ENCODE measurements at places on chromosomes 7 and 10. TPM values are rescaled to one million over a fixed set of nuclear protein-coding genes. Genes with fewer than 3 reads are reported as not detected.

GRCh38 chr7:33674804-33675411, 230.4 kb upstream of the BMPER start:
- H3K36me3 ChIP-seq, result no peaks in the 10 kb centered on the region
- H3K27ac ChIP-seq, result no peak overlapping the region
- no peaks in the 10 kb centered on the region for H3K4me1 ChIP-seq
- no peak overlapping the region for H3K4me3 ChIP-seq
- DNase-seq, result no peak

DNA sequence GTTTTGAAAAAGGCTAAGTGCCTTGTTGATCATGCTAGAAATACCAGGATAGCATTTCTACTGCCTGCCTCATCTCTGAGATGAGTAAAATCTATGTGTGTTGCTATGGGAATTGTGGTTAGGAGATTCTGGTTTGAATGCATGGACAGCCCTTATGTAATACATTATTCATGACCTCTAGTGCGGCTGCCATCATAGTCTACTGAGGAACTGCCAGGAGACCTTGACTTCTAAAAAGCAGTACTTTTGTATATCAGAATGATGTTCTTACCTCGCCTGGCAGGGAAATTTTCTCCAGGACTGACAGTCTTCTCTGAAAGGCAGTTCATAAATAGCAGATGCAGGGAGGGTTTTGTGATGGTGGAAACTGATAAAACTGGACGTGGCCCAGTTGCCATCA, 248.5 kb downstream of the NSUN6 start:
- no peak overlapping the region for H3K27ac ChIP-seq
- H3K4me3 ChIP-seq, result no peak overlapping the region
- H3K27me3 ChIP-seq, result peaks cover 18% of the 10 kb centered on the region
- H3K36me3 ChIP-seq, result no peaks in the 10 kb centered on the region

DNA sequence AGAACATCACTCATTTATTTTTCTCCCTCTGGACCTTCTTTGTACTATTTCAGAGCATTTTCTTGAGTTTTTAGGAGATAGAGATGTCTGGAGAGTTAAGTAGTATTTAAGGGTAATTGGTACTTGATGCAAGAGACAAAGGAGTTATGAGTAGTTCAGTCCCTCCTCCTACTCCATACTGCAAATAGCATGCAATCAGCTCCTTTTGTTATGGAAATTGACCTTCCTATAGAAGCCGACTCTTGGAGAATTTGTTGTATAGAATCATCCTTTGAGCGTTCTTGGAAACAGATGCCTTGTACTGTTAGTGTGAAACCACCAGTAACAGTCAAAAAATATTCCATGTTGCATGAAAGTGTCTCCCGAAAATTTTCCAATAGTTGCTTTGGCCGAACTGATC, 428.2 kb upstream of the GALNT17 start:
- no peak for DNase-seq
- H3K4me3 ChIP-seq, result no peak overlapping the region
- no peak overlapping the region for H3K27ac ChIP-seq
- no peaks in the 10 kb centered on the region for H3K4me1 ChIP-seq
- H3K27me3 ChIP-seq, result no peaks in the 10 kb centered on the region

GRCh38 chr7:1920266-1920681, 250.2 kb downstream of the ELFN1 start:
- H3K4me3 ChIP-seq, result peak overlapping the region; percentile 67
- peak; percentile 51 for DNase-seq
- H3K4me1 ChIP-seq, result peaks cover 57% of the 10 kb centered on the region
- H3K27ac ChIP-seq, result no peak overlapping the region
- peaks cover 13% of the 10 kb centered on the region for H3K27me3 ChIP-seq

- H3K27me3 ChIP-seq, result no peaks in the 10 kb centered on the region
- DNase-seq, result no peak
- H3K4me3 ChIP-seq, result no peak overlapping the region
- peaks cover 7% of the 10 kb centered on the region for H3K4me1 ChIP-seq
- H3K36me3 ChIP-seq, result no peaks in the 10 kb centered on the region
Measured at GRCh38 chr10:77823811-77824542, 102.6 kb downstream of the DLG5 start.

DNA sequence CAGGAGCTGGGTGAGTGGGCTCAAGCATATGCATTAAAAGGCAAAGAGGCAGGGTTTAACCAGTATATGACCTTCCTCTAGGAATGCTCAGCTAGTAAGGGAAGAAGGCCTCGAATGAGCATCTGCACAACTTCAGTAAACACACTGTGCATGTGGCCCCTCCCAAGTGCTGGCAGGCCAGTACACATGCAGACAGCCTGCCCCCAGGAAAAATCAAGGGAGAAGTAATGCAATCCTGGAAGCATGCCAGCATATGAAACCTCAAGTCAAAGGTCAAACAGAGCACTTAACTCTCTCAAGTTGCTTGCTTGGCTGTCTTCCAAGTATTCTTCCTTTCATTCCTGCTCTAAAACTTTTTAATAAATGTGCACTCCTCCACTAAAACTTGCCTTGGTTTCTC, 208.4 kb downstream of the ACTR3B start:
- H3K36me3 ChIP-seq, result no peaks in the 10 kb centered on the region
- H3K4me1 ChIP-seq, result no peaks in the 10 kb centered on the region
- H3K27me3 ChIP-seq, result no peaks in the 10 kb centered on the region
- DNase-seq, result no peak
- no peak overlapping the region for H3K4me3 ChIP-seq

- H3K36me3 ChIP-seq, result no peaks in the 10 kb centered on the region
- no peak overlapping the region for H3K4me3 ChIP-seq
- H3K27ac ChIP-seq, result no peak overlapping the region
Measured at GRCh38 chr10:101136007-101136707, 5.1 kb downstream of the TLX1 start.

DNA sequence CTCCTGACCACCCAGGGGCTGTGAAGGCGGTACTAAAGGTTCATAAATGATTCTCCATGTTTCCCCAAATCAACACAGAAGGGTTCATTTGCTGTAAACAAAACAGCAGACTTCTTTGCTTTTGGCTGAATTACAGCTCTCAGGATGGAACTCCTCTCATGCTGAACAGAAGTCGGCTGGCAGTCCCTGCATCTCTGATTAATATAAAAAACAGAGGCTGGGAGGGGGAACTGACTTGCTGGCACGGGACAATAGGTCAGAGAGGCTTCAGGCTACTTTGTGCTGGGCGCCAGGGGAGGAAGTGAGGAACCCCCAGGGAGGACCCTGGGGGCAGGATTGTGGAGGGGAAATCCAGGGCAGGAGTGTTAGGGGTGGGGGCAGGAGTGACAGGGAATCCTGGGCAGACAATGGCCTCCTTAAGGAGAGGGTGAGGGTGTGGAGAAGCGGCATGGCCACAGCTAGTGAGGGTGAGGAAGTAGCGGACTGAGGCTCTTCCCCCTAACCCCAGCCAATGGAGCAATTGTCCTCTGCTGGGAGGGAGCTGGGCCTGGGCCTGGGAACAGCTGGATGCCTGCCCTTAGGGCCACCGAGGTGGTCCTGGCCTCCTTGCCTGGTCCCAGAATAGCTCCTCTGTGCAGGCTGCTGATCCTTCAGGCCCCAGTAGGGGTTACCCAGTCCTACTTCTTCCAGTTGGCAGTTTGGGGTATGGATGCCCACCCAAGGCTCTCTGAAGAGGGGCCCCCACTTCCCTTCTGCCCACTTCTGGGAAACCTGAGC, 9.2 kb upstream of the SFRP5 start:
- peaks cover 11% of the 10 kb centered on the region for H3K4me1 ChIP-seq
- DNase-seq, result no peak
- H3K4me3 ChIP-seq, result no peak overlapping the region
- H3K27me3 ChIP-seq, result no peaks in the 10 kb centered on the region

Gene RAMP3
- total RNA-seq, result not detected

Gene SH2D4B
- total RNA-seq, result 0.15 TPM

Gene MACC1
- total RNA-seq, result 0.18 TPM

Gene SFTPA1
- not detected for total RNA-seq

All from activated CD4-positive, alpha-beta memory T cell treated with anti-CD3 and anti-CD28 coated beads, Interleukin-2, amount 10 ng/mL, durations not matched to agents 7 days and 5 days (primary cell).